Right renal pelvis (tissue), 4 donors: ENCODE measurements at places on chromosomes 11 and 22.

- no peak for DNase-seq
Observed at GRCh38 chr22:23896523-23897186, 2.5 kb downstream of the MIF start.

- DNase-seq: no peak
Observed at GRCh38 chr11:71998649-71999310, at the start of gene IL18BP. IL18BP (plus strand) TSS chr11:71998909; CDS start chr11:71999985, 1,076 bp downstream.

GRCh38 chr22:50148166-50148500 is 22.4 kb upstream of the PANX2 start:
- no peak for DNase-seq

GRCh38 chr11:727281-727701 is 20.0 kb upstream of the TALDO1 start:
- DNase-seq: no peak

GRCh38 chr22:35313311-35314121 is 13.8 kb downstream of the TOM1 start:
- DNase-seq: no peak

DNA sequence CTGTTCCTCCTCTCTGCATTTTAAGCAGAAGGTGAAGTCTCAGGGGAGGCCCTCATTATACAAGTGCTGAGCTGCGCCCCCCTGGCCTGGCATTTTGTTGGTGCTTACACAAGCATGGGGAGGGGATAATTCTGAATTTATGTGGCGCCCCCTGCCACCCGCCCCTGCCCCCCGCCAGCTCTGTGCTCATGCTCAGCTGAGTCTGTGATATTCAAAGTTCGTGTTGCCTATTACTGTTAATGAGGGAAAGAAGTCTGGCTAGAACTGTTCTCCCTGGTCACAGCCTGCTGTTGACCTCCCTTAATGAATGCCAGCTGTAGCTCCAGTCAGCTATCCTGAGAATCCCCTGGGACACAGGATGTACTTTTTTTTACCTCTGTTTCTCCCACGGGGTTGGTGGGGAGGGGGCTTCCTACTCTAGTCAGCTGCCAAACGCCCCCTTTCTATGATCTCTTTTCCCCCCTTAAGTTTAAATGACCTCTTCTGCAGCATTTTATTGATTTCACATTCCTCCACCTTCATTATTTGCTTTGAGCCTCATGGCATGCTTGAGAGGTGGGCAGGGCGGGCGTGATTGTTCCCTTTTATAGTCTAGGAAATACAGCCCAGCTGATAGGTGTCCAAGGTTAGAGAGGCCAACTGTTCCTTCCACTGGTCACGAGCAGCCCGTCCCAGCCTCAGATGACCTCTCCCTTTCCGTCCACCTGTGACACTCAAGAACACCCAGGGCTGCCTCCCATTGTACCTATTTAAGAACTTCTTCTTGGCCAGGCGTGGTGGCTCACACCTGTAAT is 12.2 kb downstream of the USP2 start:
- DNase-seq: no peak

DNA sequence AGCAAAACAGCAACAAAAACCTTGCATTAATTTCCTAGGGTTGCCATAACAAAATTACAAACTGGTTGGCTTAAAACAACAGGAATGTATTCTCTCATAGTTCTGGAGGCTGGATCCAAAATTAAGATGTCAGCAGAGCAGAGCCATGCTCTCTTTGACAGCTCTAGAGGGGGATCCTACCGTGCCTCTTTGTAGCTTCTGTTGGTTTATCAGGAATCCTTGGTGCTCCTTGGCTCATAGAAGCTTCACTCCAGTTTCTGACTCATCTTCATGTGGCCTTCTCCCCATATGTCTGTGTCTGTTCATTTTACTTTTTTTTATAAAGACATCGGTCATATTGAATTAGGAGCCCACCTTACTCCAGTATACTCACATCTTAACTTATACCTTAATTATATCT is 90.5 kb upstream of the POU2AF2 start:
- no peak for DNase-seq

DNA sequence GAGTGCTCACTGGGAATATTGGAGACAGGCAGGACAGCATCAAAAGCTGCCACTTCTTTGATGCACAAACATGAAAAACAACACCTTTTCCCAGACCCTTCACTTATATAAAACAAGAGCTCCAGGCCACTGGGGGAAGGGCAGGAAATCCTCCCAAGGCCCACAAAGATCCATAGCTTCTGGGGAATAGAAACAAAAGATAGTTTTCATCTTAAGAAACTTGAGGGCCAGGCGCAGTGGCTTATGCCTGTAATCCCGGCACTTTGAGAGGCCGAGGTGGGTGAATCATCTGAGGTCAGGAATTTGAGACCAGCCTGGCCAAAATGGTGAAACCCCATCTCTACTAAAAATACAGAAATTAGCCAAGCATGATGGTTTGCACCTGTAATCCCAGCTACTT is 15.3 kb downstream of the RTL6 start:
- no peak for DNase-seq

- DNase-seq: no peak
Observed at GRCh38 chr11:12455938-12456337, 78.6 kb downstream of the PARVA start.

DNA sequence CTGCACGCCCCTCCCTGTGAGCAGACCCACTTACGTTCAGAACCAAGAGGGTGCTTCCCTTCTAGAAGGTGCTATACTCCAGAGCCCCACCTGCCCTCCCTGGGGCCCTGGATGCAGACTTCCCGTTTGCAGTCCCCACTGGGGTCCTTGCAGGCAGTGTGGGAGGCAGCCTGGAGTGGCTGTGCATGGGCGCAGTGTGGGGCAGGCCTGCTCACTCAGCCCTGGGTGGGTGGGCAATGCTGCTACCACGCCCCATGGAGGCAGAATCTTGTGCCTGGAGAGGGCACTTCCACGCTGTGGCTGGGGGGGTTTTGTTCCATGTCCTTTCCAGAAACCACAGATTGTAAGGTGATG is 116.2 kb downstream of the KCNQ1OT1 start:
- DNase-seq: no peak
